ENCODE measurements at places on chromosomes 5 and 9.

- no peaks in the 10 kb centered on the region for H3K4me1 ChIP-seq
- no peaks in the 10 kb centered on the region for H3K27me3 ChIP-seq
- H3K36me3 ChIP-seq, result no peaks in the 10 kb centered on the region
Observed at GRCh38 chr5:120101771-120102170, 362.3 kb upstream of the PRR16 start.

DNA sequence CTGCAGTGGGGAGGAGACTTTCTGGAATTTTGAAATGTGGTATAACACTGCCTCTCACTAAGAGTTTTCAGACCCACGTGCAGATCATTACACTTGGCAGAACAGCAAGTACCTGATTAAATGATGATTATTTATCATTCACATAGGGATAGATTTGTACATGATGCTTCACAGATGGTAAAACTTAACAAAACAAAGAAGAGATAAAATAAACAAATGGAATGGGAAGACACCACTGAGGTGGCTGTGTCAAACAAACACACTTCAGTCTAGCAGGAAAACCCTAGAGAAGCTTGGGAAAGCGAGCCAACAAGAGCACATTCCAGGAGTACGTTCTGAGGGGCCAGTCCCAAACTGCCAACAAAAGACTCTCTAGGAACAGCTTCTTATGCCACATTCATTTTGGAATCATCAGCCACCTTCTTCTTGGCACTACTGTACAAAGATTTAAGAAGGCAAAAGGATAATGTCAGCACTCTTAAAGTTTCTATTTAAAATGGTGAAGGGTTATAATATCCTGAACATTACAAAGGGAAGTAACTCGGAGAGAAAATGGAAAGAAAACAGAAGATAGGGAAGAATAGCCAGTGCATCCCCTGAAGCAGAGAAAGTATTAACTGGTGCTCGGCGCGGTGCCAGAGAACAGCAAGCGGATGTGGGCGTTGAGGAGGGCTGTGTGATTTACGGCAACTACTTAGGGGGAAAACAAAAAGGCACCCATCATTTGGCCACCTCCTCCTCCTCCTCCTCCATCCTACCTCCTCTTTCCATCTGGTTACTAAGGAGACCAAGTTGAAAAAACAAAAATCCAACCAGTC is 1.6 kb downstream of the MED27 start:
- no peaks in the 10 kb centered on the region for H3K27me3 ChIP-seq
- H3K36me3 ChIP-seq, result peaks cover 4% of the 10 kb centered on the region
- no peak for DNase-seq

DNA sequence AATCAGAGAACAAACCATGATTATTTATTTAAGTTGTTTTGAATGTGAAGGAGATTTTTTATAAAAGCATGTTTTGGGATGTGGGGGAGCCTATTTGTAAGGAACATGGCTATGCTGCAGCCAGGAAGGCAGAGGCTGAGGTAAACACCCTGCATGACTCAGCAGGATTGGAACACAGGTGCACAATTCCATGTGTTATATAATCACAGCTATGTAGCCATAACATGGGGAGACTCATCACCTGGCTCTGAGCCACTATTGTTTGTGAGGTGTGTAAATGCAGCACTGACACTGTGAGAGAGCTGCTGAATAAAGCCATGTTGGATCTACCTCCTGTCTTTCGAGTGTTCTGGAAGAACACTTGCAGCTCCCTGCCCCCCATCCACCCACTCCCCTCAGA is 1009.8 kb downstream of the DNAH5 start:
- H3K27me3 ChIP-seq, result no peaks in the 10 kb centered on the region
- H3K27ac ChIP-seq, result no peak overlapping the region
- no peaks in the 10 kb centered on the region for H3K4me1 ChIP-seq
- no peak for DNase-seq

- DNase-seq, result no peak
- peaks cover 5% of the 10 kb centered on the region for H3K27me3 ChIP-seq
- H3K36me3 ChIP-seq, result no peaks in the 10 kb centered on the region
- no peaks in the 10 kb centered on the region for H3K4me1 ChIP-seq
- H3K4me3 ChIP-seq, result no peak overlapping the region
Observed at GRCh38 chr5:2651116-2651515, 100.4 kb downstream of the IRX2 start.

GRCh38 chr9:3708751-3709150 is 182.9 kb upstream of the RFX3 start:
- H3K27me3 ChIP-seq, result no peaks in the 10 kb centered on the region
- H3K4me1 ChIP-seq, result peaks cover 5% of the 10 kb centered on the region
- H3K36me3 ChIP-seq, result no peaks in the 10 kb centered on the region
- peak overlapping the region; percentile 33 for H3K27ac ChIP-seq
- no peak overlapping the region for H3K4me3 ChIP-seq

GRCh38 chr5:117568622-117569021 is 994.0 kb upstream of the SEMA6A start:
- H3K4me1 ChIP-seq, result no peaks in the 10 kb centered on the region
- H3K36me3 ChIP-seq, result no peaks in the 10 kb centered on the region
- H3K27me3 ChIP-seq, result no peaks in the 10 kb centered on the region
- H3K27ac ChIP-seq, result no peak overlapping the region

Data from spinal cord (tissue), 10 donors.